ENCODE measurements at places on chromosomes 16 and 17.

GRCh38 chr17:64683796-64684195, 21.7 kb upstream of the SMURF2 start:
- DNase-seq, result no peak

DNA sequence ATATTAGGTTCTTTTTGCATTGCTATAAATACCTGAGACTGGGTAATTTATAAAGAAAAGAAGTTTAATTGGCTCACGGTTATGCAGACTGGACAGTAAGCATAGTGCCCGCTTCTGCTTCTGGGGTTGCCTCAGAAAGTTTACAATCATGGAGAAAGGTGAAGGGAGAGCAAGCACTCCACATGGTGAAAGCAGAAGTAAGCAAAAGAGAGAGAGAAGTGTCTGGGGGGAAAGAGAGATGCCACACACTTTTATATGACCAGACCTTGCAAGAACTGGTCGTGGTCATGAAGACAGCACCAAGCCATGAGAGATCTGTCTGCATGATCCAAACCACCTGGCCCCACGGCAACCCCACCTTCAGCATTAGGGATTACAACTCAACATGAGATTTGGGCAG, 45.4 kb downstream of the KCNJ16 start:
- DNase-seq, result no peak

GRCh38 chr17:83024218-83024971, 55.0 kb upstream of the METRNL start:
- no peak for DNase-seq

- no peak for DNase-seq
Measured at GRCh38 chr17:76444518-76445311, 8.2 kb downstream of the UBE2O start.

GRCh38 chr16:69037373-69038160, 67.9 kb upstream of the HAS3 start:
- no peak for DNase-seq

GRCh38 chr17:10640475-10640874, 16.6 kb downstream of the MYH3 start:
- DNase-seq, result no peak

- no peak for DNase-seq
Measured at GRCh38 chr17:83085103-83085502, 5.7 kb downstream of the METRNL start.

DNA sequence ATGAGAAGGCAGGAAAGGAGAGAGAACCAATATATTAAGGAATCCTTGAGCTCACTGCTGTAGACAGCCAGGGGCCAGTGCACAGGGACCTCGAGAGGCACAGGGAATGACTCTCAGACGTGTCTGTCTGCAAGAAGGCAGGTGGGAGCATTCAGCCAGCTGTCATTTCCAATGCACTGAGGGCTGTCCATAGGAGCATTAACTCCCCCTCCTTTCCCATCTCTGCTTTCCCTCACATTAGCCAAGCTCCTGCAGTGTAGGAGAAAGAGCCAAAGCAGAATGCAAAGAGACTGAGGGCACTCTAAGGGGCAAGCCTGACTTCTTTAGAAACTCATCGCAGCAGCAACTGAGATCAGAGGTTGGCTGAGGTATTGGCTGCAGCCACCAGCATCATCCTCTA, 218.3 kb downstream of the CDH13 start:
- no peak for DNase-seq

Data from breast epithelium (tissue), 4 donors.